ENCODE measurements at places on chromosomes 5 and 9.

GRCh38 chr9:112093147-112093869 is 81.8 kb downstream of the SUSD1 start:
- no peak for DNase-seq

- no peak for DNase-seq
Observed at GRCh38 chr5:28961816-28962215, 1923.4 kb upstream of the CDH9 start.

- no peak for DNase-seq
Observed at GRCh38 chr5:171705036-171705435, 80.6 kb upstream of the SMIM23 start.

GRCh38 chr5:90902651-90903386 is 344.2 kb downstream of the ADGRV1 start:
- DNase-seq = no peak

DNA sequence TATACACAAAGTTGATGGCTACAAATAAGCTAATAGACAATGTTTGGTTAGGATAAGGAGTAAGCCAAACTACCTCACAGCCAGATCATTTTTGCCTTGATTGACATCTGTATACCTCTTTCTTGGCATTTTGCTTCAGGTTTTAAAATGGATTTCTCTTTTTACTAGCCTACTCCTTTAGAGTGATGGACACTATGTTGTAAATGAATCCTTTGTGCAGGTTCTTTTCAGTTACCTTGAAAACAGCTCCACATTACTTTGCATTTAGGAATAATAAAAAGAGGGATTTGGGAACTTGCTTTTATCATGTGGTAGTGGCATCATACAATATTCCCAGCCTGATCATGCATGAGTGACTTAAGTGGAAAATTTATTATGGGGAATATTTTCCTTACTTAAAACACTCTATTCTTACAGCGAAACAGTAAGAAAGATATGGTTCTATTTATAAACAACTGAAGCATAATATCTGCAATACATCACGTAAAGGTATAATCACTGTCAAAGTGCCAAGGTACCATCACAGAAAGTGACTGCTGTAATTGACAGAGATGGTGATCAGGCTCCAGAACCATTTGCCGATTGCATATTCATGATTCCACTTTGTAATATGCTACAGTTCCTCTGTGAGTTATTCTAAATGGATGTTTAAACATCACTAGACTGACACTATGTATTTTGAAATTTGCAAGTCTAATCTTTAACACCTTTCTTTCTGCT is 327.0 kb downstream of the DMRTA1 start:
- no peak for DNase-seq

Data from stimulated activated naive CD4-positive, alpha-beta T cell (primary cell).